ENCODE measurements at places on chromosomes 2 and 18.

DNA sequence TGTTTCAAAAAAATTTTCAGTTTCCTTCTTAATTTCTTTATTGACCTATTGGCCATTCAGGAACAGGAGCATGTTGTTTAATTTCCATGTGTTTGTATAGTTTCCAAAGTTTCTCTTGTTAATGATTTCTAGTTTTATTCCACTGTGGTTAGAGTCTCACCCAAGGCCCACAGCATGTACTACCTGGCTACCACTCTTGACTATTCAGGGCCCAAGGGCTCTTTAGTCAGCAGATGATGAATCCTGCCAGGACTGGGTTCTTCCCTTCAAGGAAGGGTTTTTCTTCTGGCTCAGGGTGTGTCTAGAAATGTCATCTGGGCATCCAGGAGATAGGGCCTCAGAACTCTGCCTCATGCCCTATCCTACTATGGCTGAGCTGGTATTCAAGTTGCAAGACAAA, 161.4 kb downstream of the PLCL1 start:
- no peak for DNase-seq

DNA sequence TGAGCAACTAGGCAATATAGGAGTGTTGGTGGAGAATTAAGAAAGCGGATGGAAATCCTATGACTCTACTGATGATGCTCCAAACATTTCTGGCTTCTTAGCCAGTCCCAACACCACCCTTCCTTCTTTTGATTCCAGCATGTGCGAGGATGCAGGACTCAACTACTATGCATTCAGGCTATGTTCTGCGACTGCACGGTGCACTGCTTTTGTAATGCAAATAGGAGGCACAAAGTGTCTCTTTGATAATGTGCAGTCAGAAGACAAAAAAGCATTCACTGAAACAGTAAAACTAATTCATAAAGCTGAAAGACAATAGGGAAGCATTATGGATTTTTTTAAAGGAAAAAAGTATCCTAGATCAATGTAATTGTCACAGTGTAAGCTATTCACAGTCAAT, 106.7 kb downstream of the MEIS1 start:
- DNase-seq = no peak

DNA sequence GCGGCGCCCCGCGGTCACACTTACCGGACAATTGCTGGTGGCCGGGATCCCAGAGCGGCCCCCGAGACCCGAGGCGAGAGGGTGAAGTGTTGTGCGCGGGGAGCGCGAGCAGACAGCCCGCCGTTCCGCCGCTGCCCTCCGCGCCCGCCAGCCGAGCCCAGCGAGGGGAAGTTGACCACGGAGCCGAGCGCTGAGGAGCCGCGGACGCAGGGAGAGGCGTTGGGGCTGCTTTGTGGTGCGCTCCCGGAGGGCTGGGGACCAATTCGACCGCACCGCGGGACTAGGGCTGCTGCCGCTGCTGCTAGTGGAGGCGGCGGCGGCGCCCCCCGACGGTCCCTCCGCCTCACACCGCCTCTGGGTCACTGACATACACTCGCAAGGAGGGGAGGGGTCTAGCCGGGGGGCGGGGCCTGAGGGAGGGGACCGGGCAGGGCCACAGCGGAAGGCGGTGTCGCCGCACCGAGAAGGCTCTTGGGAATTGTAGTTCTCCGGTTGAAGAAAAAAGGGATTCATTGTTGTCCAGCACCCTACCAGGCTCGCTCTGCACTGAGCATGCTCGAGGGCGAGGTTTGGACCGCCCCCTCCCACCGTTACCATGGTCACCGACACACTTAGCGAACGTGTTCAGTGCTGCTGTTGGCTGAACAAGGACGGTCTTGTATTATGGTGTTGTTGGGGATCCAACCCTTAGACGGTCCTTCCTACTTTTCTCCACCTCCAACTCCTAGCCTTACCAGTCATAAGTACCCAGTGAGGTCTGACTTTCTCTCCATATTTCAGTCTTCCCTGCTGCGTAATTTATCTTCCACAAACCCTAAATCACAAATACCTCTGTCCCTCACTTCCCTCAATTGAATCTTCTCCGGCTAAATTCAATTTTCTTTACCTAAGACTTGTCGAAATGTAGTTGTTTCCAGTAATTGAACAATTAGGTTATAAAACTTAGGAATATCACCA, at the start of gene PELI1:
Gene PELI1, minus strand, starts transcription at position 364 of the 957 bp plus-strand sequence. CDS start 36,110 bp downstream, outside the sequence.
- DNase-seq = peak; percentile 92

DNA sequence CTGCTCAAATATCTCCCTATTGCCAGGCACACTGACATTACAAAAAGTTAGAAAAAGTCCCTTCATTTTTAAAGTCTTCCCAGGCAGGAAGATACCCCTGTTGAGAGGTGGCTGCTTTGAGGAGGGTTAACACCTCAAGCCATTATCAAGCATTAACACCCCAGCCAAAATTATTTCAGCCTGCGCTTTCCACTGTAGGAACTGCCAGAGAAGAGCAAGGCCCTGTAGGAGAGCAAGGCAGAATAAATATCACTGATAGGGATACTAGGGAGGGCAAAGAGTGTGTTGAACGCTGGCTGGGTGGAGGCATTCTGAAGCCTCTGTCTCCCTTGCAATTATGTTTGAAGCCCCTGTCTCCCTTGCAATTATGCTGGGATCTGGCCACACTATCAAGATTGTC, 1020.7 kb upstream of the CELF4 start:
- no peak for DNase-seq

DNA sequence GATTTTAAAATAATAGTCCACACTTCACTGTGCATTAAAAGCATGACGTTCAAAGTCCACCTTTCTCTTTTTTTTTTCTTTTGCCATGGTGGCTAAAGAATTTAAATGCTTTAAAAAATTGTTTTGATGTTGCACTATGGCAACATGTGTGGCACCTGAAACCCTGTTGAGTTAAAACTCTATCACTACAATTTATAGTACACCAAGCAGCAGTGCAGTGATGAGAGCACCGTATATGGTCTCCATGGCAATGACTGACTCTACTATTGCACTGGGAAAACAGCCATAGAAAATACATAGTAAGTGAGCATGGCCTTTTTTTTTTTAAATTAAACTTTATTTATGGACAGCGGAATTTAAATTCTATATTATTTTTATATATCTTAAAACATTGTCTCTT, 298.8 kb downstream of the FIGN start:
- DNase-seq = no peak

DNA sequence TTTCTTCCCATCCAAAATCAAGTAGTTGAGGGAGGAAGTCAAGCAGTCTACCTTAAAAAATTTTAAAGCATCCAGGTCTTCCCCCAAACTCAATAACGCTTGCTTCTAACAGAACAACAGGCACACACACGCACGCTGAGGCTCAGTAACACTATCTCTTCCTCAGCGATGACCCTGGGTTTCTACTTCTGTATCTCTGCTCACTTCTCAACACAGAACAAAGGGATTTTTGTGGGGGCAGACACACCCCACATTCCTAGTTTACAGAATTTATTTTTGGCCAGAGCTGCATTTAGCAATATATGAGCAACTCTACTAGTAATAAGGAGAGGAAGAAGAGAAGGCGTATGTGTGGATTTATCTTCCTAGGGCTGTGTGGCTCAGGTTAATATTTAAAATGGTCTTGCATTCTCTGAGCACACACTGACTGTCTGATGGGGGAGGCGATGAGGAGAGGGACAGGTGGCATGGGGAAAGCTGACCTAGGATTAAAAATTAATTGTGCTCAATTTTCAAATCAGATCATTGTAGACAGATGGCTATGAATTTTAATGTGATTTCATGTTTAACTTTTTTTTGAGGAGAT, 71.3 kb upstream of the PPM1B start:
- no peak for DNase-seq

DNA sequence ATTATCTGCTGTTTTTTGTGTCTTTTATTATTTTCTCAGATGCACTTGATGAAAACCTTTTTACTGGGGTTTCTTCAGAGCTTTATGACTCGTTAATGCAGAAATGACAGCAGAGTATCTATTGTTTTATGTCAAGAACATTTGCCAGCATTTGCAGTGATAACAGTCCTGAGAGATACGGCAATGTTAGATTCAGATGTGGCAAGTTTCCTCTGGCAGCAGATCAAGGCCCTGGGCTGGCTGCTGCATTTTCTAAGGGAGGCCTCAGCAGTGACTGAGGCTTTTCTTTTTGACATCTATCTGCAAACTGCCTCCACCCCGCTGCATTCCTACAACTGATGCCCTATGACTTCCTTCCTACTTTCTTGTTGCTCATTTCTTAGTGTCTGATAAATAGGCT, 40.2 kb downstream of the EFEMP1 start:
- no peak for DNase-seq

DNA sequence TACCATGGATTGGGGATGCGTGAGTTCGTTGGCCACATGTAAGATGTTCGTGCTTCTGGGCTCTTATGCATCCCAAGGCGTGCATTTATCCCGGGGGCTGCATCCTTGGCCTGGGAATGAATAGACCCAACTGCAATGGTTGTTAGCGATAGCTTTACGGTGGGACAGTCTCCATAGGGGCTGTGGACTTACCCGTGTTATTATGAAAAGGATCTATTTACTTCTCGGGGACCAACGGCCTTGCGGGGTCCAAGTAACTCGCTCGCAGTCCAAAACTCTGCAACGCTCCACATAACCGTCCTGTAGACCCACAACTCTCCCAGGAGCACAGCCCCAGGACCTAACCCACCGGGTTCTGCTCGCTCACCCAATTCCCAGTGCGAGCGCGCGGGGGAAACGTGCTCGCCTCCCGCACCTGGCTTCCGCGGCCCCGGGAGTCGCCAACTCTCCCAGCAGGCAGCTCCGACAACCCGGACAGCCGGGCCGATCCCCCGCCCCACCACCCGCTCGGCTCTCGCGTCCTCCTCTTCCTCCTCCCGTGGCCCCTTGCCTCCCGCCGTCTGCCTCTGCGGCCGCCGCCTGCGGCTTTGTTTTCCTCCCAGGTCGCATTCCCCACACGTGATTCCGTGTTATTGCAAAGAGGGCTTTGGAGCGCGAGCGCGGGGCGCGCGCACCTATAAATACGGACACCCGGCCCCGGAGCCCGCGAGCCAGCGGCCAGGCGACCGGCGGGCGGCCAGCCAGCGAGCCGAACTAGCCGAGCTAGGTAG, at the start of gene CABLES1:
Gene CABLES1, plus strand, starts transcription at position 706 of the 770 bp plus-strand sequence. CDS start 278 bp downstream, outside the sequence.
- no peak for DNase-seq

GRCh38 chr2:165141601-165142354, 62.1 kb downstream of the SCN3A start:
- no peak for DNase-seq

DNA sequence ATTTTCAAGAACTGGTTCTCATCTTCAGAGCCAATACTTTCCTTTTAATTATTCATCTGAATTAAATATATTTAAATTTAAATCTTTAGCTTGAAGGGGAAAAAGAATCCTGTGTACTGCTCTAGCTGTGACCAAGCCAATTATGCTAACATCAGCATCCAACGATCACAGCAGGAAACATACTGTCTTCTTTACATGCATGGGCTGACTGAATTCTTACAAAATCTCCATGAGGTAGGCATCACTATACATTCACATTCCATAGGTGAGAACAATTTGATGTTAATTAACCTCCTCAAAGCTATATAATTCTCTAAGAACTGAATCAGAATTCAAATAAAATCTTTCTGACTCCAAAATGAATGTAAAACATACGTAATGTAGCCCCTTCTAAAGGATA, 118.8 kb upstream of the MAP2 start:
- no peak for DNase-seq

DNA sequence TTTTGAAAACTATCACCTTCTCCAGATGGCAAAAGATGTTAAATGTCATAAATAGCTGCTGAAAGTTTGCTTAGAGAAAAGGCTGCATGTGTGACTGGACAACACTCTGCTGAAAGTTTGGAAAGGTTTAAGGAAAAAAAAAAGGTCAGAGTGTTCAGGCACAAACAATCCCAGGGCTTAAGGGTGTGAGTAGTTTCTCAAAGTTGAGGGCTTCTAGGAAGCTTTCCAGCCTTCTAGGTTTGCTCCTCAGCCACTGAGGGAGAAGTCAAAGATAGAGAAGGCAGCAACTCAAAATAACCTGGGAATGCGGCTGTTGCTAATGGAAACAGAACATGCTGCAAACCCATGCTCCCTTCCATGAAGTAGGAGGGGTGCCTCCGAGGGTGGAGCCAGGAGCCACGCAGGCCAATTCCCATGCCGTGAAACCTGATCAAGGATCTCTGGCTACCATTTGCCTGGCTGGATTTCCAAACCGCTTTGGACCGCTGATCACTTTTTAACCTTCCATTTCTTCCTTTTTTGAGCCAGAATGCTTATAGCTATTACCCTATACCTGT, 88.0 kb downstream of the TEX51 start:
- DNase-seq = no peak

GRCh38 chr2:180314086-180314485, 307.0 kb upstream of the CWC22 start:
- no peak for DNase-seq

- no peak for DNase-seq
Observed at GRCh38 chr2:173216668-173217067, 138.0 kb upstream of the CDCA7 start.

DNA sequence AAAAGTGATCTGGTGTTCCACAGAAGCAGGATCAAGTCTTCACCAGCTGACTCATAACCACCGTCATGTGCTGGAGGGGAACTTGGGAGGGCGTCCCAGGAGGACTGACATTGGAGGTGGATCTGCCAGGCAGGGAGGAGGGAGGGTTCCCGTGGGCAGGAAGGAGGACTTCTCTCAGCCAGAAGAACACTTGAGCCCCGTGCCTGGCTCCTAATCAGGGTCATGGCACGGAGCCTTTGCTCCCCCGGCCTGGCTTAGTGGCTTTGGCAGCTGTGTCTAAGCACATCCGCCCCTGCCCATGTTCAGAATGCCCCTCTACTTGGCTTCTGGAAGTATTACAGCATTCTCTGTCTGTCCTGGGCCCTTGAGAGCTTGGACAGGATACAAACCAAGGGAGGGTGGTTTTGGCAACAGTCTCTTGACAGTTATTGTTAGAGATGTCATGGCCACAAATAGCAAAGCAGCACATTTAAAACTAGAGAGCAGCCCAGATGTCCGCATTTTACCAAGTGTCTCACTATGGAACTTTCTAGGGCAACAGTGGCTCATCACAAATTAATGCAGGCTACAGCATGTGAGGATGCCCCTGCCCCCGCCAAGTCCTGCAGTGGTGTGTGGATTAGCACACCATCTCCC, 11.5 kb downstream of the PPP1R7 start:
- DNase-seq = peak; percentile 29

- no peak for DNase-seq
Observed at GRCh38 chr18:36905571-36905970, 76.6 kb downstream of the KIAA1328 start.

- no peak for DNase-seq
Observed at GRCh38 chr2:102417946-102418345, 5.0 kb upstream of the IL18RAP start.

- no peak for DNase-seq
Observed at GRCh38 chr2:33929467-33929866, 330.4 kb upstream of the FAM98A start.

All from omental fat pad (tissue), 4 donors.